ENCODE measurements at places on chromosomes 3 and 15.

DNA sequence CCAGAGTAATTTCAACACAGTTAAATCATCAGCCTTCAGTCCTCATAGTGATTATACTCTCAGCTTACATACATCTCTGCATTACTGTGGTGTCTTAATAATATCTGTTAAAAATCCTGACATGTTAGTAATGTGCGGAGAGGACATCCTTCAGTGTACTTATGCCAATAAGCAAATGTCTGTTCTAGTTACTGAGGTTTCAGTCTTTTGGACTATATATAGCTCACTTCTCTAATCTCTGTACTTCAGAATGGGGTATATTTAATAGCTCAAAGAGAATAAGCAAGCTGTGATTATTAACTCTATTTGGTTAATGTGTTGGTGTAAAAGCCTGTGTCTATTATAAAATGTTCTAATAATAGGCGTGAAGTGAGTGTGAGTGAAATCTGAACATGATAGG, 28.9 kb upstream of the OSTN start:
- no peak for DNase-seq

GRCh38 chr15:64121614-64122013, 25.8 kb downstream of the SNX1 start:
- DNase-seq = no peak

DNA sequence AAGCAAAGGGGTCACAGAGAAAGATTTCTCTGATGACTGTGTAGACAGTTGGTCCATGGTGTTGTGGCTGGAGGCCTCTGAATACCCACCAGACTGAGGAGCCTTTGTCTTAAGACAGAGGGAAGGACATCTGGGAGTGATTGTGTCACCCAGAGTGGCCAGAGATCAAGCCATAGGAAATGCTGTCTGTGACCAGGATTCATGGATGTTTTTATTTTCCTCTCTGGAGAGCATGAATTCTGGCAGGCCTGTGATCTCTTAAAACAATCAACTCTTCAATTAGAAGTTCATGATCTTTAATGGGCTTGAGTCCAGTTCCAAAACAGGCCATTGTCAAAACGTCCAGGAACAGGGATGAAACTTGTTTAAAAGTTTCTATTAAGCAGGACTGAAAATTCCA, 198.9 kb upstream of the CTDSPL start:
- no peak for DNase-seq

GRCh38 chr3:171194965-171195364, 168.4 kb upstream of the SLC2A2 start:
- no peak for DNase-seq
